ENCODE measurements at places on chromosomes 2 and 18.

- no peak for DNase-seq
Measured at GRCh38 chr18:56921896-56922480, 224.9 kb upstream of the BOD1L2 start.

DNA sequence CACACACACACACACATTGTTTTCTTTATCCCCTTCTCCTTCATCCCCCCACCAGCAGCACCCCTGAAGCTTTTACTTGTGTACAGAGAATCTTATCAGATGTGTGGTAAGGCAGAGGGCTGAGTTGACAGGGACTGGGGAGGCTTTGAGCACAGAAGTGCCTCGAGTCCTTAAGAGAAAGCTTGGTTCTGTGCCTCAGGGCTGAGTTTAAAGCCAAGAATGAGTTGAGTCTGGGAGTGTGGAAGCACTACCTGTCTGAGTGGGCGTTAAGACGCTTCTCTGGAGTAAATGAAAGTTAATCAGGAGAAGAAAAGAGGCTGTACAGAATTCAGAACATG lies 2.7 kb downstream of the ID2 start:
- no peak for DNase-seq

GRCh38 chr2:224272237-224272910 lies 129.5 kb downstream of the FAM124B start:
- DNase-seq, result no peak

GRCh38 chr2:176445956-176446355 lies 176.7 kb downstream of the MTX2 start:
- peak; percentile 29 for DNase-seq

DNA sequence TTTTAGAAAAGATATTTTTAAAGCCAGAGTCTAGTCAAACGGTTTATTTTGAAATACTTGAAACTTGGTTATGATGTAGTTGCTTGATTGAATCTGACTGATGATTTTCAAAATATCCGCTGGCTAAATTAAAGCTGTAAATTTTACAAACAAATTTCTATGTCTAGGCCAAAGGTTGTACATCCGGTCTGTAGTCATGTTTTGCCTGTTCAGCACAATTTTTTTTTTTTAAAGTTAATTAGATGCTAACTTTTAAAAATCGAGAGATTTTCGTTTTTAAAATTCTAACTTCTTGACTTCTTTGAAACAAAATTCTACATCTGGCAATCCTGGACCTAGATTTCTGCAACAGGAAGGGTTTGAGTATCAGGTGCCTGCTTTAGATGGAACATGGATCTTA lies 412.4 kb downstream of the TXNL1 start:
- DNase-seq, result no peak

DNA sequence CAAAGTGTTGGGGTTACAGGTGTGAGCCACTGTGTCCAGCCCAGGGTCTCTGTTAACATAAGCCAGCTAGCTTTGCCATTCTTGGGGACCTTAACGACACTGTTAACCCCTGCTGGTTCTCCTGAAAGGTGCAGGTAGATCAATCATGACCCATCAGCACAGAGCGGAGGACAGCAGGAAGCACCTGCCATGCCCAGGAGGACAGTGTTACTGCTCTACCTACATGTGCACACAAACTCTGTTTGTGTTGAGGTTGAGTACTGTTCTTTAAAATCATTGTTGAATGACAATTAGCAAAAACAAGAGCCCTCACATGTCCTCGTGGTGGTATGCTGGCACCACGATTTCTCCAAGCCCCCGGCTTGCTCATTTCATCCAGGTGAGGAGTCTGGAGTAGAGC lies 120.9 kb downstream of the FAM210A start:
- no peak for DNase-seq

DNA sequence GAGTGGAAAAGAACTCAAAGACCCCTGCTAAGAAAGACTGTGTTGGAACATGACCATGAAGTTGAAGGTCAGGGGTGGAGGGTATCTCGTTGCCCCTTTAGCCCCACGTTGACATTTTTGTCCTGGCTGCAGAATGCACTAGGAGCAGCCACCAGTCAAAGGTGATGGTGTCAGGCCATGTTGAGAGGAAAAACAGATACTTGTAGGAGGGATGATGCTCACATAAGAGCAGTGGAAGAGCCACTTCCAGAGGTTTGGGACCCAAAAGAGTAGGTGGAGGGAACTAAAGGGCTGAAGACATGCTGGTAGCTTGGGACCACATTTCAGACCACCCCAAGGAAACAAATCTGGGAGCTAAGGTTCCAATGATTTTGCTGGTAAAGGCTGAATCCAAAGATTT lies 159.0 kb downstream of the MYO3B start:
- no peak for DNase-seq

DNA sequence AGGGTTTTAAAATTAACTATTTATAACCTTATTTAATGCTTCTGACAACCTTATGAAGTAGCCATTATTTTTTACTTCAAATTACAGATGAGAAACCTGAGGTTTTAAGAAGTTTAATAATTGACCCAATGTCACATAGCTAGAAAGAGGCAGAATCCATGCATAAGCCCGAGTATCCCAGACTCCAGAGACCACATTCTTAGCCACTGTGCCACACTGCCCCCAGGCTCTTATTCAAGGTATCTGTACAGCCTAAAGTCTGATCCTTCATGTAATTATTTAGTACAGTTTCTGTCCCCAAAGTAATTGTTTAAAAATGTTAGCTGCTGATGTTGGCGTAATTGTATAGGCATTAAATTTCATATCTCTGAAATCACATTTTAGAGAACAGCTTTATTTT lies 124.7 kb upstream of the LRRTM1 start:
- peak; percentile 14 for DNase-seq

- no peak for DNase-seq
Measured at GRCh38 chr2:159744363-159744762, 32.1 kb downstream of the MARCHF7 start.

DNA sequence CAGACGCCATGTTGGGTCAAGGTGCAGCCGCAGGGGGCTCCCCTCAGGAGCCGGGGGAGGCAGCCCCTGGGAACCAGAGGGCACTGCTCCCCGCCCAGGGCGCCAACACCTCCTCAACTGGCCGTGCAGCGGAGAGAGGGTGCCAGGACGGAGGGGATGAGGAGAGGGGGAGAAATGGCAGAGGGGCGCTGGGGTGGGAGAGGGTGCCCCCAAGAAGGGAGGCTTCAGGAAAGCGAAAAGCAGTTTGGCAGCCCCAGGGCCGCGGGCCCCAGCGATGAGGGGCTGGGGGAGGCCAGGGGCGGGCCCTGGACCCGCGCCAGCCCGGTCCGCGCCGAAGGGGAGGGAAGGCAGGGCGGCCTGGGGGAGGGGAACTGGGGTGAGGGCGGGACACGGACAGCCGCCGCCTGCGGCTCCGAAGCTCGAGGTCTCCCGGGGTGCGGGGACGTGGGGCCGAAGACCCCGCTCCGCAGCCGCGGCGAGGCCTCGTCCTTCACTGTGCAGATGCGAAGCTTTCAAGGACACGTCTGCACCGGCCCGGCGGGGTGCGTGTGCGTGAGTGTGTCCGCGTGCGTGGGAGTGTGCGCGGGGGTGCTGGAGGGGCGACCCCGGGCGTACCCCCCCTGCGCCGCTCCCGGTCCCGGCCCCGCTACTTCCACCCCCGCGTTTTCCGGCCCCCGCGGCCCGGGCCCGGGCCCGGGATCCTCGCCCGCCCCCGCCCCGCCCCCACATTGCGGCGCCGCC lies 1.4 kb downstream of the DNMT3A start:
- DNase-seq, result no peak

DNA sequence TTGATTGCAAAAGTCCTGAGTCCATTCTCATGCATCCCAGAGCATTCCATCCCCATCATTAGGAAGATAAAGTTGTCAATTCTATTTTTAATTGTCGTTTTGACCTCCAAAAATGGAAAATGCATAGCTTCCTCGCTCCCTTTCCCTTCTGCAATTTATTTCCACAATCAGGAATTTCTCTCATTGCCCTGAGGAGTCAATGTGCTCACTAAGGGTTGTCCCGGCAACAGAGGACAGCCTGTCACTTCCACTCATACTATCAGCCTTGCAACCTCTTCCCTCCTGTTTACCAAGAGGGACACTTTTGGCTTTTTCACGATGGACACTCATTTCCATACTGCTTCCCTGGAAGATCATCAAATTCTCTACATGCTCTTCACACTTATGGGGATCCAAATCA lies 164.8 kb downstream of the MYO5B start:
- DNase-seq, result no peak

GRCh38 chr2:100185516-100185915 lies 43.1 kb upstream of the AFF3 start:
- no peak for DNase-seq

DNA sequence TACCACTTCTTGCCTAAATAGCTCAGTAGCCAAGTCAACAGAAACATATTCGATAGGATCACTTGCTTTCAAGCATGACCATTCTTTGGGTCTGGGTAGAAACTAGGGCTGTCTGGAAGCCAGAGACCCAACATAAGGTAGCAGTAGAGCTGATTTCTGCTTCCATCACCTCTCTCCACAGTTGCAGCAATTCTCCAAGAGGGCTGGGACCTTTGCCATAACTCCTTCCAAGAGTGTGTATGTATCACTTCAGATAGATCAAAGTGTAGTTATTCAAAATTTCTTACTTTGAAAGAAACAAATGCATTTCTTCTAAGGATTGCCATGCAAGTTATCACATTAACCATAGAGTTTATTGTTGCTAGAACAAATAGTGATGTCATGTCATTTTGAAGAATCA lies 172.0 kb upstream of the GALNT5 start:
- no peak for DNase-seq

DNA sequence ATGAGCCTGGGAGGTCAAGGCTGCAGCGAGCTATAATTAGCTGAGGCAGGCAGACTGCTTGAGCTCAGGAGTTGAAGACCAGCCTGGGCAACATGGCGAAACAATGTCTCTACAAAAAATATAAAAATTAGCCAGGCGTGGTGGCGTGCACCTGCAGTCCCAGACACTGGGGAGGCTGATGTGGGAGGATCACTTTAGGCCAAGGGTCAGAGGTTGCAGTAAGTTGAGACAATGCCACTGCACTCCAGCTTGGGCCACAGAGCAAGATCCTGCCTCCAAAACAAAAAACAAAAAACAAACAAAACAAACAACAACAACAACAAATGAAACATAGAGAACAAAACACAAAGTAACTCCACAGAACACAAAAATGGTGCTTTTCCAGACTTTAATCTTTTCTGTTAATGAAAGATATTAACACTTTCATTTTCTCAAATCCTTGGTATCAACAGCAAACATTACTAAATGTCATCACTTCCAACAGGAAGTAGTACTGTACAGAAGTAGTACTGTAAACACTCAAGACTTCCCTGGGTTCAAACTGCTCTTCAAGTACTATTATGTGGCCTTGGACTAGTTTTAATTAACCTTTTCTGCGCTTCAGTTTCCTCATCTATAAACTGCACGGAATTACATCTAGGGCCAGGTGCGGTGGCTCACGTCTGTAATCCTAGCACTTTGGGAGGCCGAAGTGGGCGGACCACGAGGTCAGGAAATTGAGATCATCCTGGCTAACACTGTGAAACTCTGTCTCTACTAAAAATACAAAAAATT lies 27.9 kb downstream of the PUM2 start:
- DNase-seq, result no peak

- DNase-seq, result no peak
Measured at GRCh38 chr2:2464643-2465042, 133.6 kb upstream of the MYT1L start.

DNA sequence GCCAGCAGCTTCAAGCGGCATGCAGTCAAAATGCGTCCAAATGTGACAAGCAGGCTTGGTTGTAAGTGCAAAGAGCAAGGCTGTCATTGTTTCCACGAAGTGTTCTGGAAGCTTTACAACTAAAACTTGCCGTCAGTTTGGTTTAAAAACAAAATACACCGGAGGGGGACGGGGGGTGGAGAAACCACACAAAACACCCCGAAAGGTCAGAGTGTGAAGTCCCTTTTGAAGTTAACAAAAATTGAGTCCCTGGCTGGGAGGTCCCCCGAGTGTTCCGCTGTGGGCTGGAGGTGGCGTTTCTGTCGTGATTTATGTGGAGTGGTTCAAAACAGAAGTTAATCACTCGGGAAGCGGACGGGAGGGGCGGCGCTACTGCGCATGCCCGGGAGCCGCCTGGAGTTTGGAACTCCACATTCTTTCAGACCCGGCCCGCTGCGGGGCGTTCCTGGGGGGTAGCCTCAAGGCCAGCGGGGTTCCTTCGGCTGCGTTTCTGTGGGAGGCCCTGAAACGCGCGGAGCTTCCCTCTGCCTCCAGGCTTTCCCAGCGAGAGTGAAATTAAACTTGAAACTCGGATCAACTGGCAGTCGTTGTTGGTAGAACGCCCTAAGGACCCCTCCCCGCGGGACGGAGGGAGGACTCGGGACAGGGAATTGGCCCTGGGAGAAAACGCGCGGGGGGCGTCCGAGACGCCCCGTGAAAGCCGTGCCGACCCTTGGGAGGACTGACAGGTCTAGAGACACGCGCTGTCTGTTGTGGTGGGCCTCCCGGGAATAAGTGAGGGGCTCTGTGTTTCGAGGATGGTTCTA lies 1.4 kb downstream of the TGIF1 start:
- no peak for DNase-seq

GRCh38 chr2:126616606-126617069 lies 39.3 kb upstream of the GYPC start:
- DNase-seq, result no peak

GRCh38 chr2:149160195-149160594 lies 121.7 kb downstream of the LYPD6B start:
- DNase-seq, result no peak

DNA sequence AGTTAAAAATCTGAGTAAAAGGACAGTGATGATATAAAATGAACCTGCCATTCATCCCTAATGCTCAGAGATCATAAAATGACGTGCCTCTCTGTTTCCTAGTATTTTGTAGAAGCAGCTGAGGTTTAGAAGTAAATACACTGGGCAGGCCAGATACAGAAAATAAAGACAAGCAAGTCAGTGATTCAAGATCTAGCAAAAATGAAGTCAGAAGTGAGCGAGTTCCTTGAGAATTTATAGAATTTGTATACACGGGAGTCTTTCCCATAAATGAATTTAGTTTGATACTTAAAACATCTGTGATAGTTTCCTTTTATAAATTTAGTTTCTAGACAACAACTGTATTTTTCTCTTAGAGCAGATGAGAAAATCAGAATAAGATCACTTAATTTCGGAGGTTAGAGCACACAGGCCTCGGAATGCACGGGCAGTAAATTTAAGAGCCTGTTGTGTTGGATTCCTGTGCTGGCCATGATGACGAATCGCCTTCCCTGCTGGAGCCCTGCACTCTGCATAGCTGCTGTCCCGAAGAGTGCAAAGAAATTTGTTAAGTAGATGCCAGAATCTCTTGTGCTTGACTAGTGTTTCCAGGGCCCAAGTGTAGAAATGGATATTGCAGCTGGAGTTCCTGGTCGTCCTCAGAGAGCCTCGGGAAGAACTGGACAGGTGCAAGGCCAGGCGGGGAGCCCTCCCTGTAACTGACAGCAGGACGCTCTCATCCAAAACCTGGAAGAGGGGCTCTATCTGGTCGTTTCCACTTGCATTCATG lies 83.7 kb upstream of the RBM44 start:
- no peak for DNase-seq
